HS-5 (cell line): ENCODE measurements at places on chromosomes 12 and 14.

GRCh38 chr12:42780671-42781070 lies 191.1 kb upstream of the PRICKLE1 start:
- no peak for DNase-seq

- DNase-seq = peak; percentile 93
These were observed 58.7 kb downstream of the DRAM1 start for GRCh38 chr12:101935890-101936746.

- no peak for DNase-seq
These were observed 10.0 kb downstream of the EMG1 start for GRCh38 chr12:6980740-6981139.

DNA sequence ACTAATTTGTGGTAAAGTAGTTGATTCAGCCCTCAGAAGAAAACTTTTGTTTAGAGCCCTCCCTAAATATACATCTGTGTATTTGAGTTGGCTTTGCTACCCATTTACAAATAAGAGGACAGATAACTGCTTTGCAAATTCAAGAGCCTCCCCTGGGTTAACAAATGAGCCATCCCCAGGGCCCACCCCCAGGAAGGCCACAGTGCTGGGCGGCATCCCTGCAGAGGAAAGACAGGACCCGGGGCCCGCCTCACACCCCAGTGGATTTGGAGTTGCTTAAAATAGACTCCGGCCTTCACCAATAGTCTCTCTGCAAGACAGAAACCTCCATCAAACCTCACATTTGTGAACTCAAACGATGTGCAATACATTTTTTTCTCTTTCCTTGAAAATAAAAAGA lies 2.7 kb downstream of the FZD10 start:
- no peak for DNase-seq

DNA sequence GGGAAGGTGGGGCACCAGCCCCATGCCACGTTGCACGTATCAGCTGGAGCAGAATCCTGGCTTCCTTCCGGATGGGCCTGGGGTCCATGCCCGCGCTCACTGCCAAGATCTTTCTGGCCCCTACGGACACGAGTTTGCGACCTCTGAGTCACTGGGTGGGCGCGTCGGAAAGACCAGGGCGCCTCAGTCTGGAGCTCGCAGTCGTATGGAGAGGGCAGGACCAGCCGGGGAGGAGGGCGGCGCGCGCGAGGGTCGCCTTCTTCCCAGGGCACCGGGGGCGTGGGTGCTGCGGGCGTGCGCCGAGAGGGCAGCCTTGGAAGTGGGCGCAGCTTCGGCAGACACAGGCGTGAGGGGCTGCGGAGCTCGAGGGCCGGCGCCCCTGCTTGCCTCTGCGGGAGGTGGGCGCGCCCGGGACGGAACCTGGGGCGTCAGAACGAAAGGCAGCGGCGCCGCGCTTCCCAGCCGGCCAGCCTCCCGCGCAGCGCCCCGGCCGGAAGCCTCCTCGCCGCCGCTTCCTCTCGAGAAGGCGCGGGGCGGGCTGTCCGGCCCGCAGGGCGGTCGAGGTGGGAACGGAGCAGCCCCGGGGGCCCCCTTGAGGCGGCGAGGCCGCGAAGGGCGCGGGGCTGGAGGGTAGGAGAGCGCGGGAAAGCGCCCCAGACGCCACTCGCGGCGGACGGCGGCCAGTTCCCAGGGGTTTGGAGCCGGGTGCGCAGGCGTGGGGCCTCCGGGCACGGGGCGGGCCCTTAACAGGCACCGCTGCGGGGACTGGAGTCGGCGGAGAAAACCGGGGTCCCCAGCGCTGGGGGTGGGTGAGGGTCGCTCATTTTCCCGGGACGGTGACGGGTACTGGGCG lies at the start of gene ARL6IP4:
Gene ARL6IP4, plus strand, starts transcription at position 499 of the 853 bp plus-strand sequence. CDS start 459 bp downstream, outside the sequence.
- no peak for DNase-seq

DNA sequence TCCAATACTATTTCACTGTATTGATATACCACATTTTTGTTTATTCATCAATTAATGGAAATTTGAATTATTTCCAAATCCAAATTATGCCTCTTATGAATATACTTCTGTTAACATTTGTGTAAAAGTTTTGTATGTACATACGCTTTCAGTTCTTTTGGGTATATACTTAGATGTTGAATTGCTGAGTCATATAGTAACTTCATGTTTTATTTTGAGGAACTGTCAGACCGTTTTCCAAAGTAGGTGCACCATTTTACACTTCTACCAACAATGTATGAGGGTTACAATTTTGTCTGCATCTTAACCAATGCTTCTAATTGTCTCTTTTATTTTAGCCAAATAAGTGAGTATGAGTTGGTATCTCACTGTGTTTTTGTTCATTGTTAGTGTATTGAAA lies 10.2 kb upstream of the CCER1 start:
- no peak for DNase-seq

DNA sequence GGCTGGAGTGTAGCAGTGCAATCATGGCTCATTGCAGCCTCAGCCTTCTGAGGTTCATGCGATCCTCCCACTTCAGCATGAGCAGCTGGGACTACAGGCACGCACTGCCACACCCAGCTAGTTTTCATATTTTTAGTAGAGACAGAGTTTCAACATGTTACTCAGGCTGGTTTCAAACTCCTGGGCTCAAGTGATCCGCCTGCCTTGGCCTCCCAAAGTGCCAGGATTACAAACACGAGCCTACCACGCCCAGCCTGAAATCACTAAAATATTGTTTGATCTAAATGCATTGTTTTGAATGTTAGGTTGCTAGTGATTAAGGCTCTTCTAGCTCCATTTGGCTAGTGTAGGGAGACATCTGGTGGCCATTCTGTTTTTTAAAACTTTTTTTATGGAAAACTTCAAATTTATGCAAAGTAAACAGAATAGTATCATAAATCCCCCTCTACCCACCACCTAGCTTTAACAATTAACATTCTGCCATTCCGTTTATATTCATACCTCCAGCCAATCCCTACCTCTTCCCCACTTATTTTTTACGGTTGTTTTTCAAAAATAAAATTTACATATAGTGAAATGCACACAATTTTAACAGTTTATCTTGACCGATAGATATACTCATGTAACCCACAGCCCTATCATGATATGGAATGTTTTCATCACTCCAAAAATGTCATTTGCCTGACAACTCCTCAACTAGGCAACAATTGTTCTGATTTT lies 37.8 kb downstream of the MYO1H start:
- DNase-seq = peak; percentile 37

DNA sequence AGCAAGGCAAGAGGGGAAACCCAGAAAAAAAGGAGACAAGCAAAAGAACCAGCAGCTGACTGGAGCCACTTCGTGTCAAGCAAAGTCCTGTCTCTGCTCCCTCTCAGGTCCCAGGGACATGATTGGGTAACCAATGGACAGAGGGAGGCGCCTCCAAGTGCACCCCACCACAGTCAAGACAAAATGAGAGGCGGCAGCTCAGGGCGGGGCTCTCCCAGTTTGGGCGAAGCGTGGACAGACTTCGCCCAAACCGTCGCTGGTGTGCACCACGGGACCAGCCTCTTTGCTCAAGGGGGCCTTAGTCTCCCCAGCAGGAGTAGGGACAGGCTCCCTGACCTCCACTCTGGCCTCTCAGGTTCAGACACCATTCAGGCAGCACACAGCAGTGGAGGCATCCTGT lies 1.5 kb upstream of the BEGAIN start:
- DNase-seq = no peak

DNA sequence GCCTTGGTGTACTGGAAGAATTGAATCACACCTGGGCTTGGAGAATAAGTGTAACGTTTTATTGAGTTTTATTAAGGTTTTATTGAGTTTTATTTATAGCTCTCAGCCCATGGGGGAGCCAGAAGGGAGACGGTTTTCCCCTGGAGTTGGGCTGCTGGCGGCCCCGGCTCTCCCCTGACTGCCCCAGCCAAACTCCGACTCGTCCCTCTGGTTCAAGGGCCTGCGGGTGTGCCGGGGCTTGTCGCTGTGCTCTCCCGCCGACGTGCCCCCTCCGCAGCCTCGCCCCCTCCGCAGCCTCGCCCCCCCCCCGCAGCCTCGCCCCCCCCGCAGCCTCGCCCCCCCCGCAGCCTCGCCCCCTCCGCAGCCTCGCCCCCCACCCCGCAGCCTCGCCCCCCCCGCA lies 326.1 kb upstream of the RTL1 start:
- no peak for DNase-seq

- DNase-seq = no peak
These were observed 21.0 kb downstream of the TMEM116 start for GRCh38 chr12:111991946-111992345.

DNA sequence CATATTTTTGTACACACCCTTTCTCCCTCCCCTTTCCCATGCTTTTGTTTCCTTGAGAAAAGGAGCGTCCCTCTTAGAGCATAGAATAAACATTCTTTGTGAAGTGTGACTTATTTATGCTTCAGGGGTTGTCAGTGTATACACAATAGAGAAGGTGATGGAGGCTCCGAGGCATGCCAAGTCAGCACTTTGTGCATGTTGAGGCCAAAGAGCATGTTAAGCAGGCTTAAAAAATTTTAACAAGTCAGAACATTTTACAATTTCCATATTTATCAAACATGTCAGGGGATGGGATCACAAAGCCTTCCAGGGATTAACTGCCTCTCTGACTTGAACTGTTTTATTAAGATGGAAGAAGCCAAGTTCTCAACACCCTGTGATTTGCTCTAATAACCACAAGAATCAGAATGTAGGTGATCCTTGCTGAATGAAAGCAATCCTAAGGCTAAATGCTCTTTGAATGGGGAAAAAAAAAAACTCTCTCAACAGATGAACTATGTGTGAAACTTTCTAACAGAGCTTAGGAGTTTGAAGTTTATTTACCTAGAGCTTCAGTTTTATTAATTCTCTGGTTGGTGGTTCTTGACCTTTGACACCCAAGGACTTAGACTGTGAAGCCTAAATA lies 223.1 kb downstream of the RAD51B start:
- no peak for DNase-seq

- no peak for DNase-seq
These were observed 6.4 kb upstream of the GPR68 start for GRCh38 chr14:91250912-91251311.

- no peak for DNase-seq
These were observed 58.4 kb downstream of the CCDC85C start for GRCh38 chr14:99545586-99545985.

GRCh38 chr14:56753396-56753795 lies 56.9 kb downstream of the OTX2 start:
- DNase-seq = no peak

- DNase-seq = no peak
These were observed 50.7 kb downstream of the BCAT1 start for GRCh38 chr12:24898185-24898584.

GRCh38 chr12:67515679-67516340 lies 132.7 kb upstream of the DYRK2 start:
- DNase-seq = no peak
